NK-92 treated with Interleukin-12 subunit alpha and Interleukin-12 subunit beta, amount 100 ng/mL, for 24 hours (cell line): ENCODE measurements at places on chromosomes 7 and 10.

- no peak for DNase-seq
Observed at GRCh38 chr10:2111965-2112364, 374.6 kb upstream of the ADARB2 start.

GRCh38 chr10:49257154-49257553 is 41.8 kb upstream of the C10orf71 start:
- no peak for DNase-seq

DNA sequence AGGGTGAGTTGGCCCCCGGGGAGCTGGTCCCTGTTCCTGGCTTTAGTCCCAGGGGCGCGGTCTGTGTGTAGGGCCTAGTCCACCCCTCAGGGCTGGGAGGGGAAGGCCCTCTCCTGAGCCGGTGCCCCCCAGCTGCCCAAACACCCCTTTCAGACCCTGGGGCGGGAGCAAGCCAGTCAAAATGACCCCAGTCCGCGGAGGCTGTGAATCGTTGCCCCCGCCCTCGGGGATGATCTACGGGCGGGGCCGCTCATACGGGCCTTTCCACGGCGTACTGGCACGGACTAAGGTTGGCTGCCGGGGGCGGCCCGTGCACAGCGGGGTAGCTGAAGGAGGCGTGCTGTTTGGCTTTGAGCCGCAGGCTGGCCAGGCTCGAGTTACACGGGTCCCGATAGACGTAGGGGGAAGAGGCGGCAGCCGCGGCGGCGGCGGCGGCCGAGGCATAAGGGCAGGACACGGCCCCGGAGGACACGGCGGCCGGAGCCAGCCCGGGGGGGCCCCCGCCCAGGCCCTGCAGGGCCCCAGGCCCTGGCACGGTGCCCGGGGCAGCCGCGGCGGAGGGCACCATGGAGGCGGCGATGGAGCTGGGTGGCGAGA is 4.3 kb downstream of the ELOVL3 start:
- DNase-seq: no peak

- no peak for DNase-seq
Observed at GRCh38 chr7:105583061-105583460, 1.8 kb upstream of the EFCAB10 start.

DNA sequence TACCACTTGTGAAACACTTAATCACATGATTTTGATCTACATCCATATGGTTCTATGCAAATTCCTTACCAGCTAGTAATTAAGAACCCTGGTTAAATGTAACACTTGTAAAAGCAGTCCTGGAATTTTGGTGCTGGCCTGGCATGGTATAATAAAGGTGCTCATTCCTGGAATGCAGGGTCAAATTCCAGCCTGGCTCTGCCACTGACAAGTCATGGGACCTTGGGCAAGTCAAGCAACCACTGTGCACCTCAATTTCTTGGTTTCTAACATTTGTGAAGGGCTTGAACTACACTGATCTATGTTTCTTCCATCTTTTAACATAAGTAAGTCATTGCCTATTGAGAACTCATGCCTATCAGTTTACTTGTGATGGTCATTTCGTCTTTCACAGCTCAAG is 91.9 kb upstream of the PIK3CG start:
- no peak for DNase-seq

DNA sequence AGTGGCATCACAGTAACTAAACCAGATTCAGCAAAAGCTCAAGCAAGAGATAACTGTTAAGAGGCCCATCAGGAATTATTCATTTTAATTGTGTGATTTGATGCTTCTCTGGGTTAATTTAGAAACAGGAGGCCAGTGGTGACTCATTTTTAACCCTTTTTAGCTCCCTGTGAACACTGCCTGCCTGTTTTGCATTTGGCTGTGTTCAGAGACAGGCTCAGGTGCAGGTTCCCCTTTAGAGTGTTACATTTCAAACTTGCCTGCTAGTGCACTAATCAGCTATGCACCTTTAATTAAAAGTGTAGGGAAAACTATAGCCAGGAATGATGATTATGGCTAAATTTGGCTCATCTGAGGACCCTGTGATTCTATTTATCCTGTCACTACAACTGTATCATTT is 6.5 kb downstream of the STAMBPL1 start:
- peak; percentile 3 for DNase-seq

DNA sequence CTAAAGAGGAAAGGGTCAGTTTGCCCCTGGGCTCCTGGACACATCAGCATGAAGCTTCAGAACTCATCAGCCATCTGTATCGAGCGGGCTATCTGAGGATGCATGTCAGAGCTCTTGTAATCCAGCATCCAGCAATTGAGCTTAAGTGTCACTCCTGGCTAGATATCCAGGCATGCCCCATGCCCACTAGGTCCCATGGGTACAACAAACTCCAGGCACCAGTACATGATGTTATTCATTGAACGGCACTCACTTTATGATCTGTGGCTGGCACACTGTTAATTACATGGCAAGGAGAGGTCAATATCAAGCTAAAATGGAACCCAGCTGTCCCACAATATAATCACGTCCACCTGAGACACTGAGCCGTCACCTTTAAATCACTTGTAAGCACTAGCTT is 274.2 kb downstream of the ELMO1 start:
- DNase-seq: no peak

DNA sequence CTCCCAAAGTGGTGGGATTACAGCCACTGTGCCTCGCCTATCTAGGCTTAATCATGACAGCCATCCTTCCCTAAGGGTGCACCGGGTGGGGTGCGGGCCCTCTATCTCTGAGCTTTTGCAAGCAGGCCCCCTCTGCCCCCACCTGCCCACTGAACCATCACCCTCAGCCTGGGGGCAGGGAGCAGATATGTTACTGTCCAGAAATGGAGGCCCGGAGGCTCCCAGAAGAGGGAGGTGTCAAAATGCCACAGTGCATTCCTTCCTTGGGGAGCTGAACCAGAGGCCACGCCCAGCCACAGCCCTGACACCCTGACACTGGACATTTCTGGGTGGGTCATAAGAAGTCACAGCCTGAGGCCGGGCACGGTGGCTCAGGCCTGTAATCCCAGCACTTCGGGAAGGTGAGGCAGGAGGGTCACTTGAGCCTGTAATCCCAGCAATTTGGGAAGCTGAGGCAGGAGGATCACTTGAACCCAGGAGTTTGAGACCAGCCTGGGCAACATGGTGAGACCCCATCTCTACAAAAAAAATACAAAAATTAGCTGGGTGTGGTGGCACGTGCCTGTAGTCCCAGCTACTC is 129.8 kb upstream of the TNRC18 start:
- no peak for DNase-seq

DNA sequence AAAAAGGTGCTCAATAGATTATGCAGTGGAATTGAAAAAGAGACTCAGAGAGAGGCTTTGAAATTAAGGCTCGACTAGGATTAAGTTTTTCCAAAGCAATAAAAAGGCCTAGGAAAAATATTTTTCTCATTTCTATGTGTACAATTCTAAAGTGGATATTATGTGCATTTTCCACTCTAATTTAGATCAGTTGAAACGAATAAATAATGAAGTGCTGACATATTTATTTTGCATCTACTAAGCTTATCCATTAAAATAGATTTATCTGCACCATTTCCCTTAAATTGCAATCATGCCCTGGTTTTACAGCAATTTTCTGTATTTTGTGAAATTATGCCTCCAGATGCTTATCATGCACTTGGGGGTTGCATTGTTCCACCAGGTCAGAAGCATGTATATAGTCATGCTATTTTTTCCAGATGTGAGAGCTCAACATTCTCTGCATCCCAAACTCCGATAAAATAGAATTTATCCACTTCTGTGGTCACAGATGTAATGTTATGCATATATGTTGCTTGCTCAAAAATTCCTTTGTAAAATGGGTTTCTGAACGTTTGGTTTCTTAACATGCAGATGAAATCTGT is 18.3 kb downstream of the FIGNL1 start:
- no peak for DNase-seq

- DNase-seq: no peak
Observed at GRCh38 chr7:112497481-112497880, 16.7 kb downstream of the LSMEM1 start.

- DNase-seq: no peak
Observed at GRCh38 chr7:109127145-109127544, 557.5 kb downstream of the DNAJB9 start.

GRCh38 chr10:23197416-23197861 is 5.3 kb downstream of the PTF1A start:
- no peak for DNase-seq

DNA sequence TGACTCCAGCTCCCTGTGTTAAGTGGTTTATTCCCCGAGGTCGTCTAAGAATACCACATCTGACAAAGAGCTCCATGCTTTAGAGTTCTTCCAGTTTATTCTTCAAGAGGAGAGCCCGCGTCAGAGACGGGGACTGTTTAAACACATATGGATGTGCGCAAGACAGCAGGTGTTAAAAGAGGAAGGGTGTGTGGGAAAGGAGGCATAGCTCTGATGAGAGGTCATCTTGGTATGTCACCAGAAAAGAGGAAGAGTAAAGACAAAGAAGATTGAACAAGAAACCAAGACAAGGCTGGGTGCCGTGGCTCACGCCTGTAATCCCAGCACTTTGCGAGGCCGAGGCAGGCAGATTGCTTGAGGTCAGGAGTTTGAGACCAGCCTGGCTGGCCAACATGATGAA is 258.7 kb downstream of the CCDC3 start:
- DNase-seq: no peak

- no peak for DNase-seq
Observed at GRCh38 chr7:156673454-156673853, 32.9 kb downstream of the RNF32 start.

DNA sequence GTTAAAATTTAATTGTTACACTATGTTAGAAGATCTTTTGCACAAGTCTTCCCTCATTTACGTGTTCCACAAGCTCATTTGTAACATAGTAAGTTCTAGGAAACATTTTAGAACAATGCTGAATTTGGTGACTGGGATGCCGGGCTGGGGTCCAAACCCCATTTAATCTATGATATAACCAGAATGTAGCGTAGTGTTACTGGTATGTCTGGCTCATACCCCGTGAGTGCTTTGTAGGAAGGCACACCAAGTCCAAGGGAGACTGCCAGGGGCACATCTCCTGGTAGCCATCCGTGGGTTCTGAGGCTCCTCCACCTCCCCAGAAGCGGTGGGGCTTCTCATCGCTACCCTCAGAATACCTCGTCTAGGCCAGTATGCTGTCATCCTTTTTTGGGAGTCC is 21.3 kb upstream of the TMEM236 start:
- no peak for DNase-seq

DNA sequence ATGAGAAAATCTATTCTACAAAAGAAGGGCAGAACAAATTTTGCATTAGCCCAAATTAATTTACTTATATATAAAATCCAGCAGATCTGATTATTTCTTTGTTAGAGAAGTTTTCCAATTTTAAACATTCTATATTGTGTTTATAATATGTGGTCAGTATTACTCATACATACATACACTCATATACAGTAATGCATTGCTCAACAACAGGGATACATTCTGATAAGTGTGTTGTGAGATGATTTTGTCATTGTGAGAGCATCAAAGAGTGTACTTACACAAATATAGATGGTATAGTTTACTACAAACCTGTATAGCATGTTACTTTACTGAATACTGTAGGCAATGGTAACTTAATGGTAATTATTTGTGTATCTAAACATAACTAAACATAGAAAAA is 239.6 kb upstream of the ETV1 start:
- DNase-seq: no peak

- no peak for DNase-seq
Observed at GRCh38 chr7:128020159-128020558, 11.1 kb downstream of the LRRC4 start.

DNA sequence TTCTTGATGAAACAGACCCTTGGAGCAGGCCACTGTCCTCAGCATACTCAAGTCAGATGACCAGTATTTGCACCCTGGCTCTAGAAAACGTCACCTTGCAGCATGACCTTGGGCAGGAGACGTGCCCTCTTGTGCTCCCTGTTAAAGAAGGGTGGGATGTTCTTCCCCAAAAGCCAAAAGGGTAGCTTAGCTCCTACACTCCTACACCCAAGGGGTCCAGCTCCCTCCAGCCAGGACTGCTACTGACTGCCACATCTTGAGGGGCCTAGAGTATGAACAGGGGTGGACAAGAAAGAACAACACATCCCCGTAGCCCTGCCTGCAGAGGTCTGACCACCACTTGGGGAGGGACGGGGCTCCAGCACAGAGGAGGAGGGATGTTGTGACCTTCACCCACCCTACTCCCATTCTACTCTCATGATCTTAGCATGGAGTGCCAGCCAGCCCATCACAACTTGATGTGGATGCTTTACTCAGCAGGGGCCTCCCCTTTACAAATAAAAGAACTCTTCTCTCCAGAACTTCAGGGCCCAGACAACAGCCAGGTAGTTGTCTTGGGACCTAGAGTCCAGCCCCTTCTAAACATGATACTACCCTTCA is 165.3 kb upstream of the ZMIZ1 start:
- DNase-seq: no peak

GRCh38 chr10:101879456-101880231 is 36.0 kb upstream of the KCNIP2 start:
- no peak for DNase-seq

DNA sequence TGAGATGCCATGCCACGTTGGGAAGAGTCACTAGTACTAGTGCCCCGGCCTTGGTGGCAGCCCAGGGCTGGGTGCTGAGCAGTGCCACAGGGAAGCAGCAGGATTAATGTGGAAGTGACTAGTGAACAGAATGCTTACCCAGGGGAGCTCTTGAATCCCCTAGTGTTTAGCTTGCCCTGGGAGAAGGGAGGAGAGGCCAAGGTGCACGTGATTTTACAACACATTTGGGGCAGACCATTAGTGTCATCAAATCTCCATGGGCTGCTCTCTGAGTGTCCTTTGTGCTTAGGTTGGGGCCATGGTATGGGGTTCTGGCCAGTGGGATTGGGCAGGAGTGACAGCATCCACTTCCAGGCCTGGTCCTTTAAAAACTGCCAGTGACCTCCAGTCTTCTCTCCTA is 37.5 kb downstream of the ARHGAP22 start:
- no peak for DNase-seq

- no peak for DNase-seq
Observed at GRCh38 chr10:33566001-33566400, 231.5 kb upstream of the NRP1 start.

- DNase-seq: no peak
Observed at GRCh38 chr7:73451780-73452398, 18.3 kb downstream of the FZD9 start.

DNA sequence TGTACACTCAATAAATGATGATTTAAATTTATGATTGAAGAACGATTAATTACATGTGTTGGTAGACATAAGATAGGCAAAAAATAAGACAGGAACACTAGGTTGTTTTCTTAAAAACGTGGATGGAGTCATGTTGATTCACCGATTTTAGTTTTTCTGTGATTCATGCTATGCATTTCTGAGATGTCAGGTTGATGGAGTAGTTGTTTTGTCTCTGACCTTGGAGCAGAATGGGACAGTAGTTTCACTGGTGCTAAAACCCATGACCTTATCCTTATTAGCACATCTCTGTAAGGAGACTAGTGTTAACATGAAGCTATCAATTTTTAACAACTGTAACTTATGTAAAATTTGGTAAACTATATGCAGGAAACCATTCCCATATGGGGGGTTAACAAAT is 611.6 kb upstream of the FZD8 start:
- DNase-seq: no peak
